ENCODE measurements at places on chromosomes 4 and X.

DNA sequence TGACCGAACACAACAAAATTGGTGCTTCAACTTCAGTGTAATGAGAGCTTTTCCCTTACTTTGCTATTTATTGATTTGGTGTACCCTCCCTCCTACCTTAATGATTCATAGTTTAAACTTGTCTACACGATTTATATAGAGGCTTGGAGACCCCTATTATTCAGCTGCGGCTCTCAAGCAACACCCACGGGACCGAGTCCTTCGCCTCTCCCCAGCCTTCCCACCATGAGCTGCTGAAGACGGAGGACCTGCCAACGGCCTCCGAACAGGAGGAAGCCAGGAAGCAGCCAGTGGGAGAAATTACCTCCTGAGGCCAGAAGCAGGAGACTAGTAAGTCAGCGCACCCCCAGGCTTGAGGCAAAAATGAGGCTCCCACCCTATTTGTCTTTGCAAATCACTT is 78.7 kb downstream of the DCTD start:
- DNase-seq: no peak

DNA sequence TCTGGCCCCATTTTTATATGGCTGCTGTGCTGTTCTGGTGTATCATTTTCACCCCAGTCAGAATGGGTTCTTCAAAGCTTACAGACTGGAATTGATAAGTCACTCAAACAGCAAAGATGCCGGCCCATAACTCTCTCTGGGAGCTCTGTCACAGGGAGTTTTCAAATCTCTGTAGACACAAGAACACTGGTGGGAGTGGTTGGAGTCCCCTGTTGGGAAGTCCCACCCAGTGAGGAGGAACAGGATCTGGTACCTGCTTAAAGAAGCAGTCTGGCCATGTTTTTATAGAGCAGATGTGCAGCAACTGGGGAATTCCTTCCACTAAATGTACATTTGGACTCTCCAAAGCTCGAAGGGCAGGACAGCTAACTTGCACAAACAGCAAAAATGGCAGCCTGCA is 69.3 kb upstream of the UGT2B7 start:
- no peak for DNase-seq

GRCh38 chrX:9597361-9598035 is 132.6 kb downstream of the TBL1X start:
- DNase-seq: no peak

DNA sequence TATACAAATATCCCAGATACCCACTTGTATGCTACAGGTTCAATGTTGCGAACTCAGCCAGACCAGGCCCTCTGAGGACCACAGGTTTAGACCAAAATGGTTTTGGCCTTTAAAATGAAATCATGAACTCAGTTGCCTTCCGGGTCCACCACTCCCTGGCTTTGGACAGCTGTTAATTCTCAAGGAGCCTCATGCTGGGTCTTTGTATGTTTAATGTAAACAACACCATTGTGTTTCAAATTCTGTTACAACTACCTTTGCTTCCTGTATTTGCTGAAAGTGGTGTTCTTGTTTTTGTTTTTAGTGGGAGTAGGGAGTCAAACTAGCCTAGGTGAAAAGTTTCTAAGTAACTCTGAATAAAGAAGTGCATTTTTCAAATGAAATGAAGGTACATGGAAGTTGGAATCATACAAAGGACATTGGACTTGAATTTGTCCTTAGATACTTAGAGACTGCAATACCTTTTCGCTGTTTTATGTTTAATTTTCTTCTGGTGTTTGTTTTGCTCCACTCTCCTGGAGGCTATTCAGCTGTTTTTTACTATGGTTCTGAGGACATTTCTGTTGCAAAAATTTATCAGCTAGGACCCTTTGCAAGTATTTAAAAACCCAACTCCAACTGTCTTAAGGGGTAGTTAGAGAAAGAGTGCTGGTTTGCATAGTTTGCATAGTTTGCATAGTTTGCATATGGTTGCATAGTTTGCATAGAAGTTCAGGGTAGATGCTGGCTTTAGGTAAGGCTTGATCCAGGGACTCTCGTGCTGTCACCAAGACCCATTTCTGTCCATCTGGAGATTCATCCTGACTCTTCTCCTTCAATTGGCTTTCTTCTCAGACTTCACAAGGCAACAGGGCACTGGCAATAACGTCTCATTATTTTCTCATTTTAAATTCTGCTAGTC is 70.1 kb downstream of the MID1IP1 start:
- no peak for DNase-seq

DNA sequence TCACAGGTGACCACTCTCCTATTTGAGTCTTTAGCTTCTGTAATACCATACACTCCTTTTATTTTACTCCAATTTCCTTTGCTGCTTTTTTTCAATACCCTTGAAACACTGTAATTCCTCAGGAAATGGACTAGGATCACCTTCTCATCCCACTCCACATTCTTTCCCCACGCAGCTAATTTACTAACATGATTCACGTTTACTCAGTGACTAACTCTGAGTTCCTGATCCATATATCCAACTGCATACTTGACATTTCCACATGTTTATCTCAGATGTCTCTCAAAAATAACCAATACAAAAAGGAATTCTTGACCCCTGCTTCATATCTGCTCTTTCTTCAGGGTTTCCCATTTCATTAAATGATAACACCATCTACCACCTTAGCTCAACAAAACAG is 19.9 kb downstream of the RPS6KA6 start:
- no peak for DNase-seq

DNA sequence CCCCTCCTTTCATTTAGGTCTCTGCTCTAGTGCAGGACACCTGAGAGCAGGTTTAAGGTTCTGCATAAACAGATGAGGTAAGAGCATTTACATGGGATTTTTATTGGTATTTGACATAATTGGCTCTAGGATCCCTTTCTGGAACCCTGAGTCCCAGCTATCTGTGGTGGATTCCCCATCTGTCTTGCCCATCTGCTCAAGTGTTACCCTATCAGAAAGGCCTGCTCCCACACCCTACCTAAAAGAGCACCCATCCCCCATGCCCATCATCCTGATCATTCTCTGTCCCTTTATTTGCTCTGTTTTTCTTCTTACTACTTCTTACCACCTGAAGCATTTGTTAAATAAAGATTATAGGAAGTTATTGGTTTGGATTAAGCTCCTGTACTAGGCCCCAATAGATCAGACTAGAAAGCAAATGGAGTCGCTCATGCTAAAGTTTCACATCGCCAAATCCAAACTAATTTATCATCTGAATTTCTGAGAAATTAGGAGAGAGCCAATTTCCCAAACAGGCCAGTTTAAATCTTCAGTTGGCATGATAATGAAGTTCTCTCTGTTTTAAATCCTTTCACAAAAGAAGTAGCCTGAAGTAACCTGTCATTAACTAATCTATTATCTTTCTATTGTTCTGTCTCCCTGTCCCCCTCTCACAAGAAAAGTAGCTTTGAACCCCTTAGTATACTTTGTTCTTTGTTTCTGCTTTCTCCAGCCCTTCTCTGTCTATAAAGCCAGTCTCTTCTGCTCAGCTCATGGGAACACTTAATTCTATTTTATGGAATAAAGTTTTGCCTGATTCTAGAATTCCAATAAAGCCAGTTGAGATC is 178.6 kb downstream of the ZNF674 start:
- no peak for DNase-seq

DNA sequence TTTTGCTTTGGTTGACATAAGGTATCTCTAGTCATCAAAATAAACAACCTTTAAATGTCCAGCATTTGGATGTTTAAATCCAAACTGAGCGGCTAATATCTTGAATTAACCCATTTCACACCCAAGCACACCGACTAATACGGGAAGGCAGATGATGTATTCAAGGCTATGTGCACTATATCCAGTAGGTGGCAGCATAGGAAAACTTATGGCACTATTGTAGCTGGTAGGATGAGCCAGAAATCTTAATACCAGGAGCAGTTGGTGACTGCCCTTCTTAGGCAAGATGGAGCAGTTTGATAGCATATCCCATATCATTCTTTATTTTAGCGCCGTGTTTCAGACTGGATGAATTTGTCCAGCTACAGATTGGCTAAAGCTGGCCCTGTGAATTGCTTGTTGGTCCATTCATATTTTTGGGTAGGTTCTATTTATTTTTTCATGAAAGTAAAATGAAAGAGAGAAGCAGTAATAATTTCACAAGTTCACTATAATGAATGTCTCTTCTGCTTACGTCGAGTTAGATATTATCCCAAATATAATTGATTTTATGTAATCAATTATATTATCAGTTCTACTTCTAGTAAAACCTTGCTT is 24.4 kb downstream of the UCHL1 start:
- DNase-seq: no peak

GRCh38 chr4:81166458-81167160 is 48.4 kb downstream of the PRKG2 start:
- no peak for DNase-seq

DNA sequence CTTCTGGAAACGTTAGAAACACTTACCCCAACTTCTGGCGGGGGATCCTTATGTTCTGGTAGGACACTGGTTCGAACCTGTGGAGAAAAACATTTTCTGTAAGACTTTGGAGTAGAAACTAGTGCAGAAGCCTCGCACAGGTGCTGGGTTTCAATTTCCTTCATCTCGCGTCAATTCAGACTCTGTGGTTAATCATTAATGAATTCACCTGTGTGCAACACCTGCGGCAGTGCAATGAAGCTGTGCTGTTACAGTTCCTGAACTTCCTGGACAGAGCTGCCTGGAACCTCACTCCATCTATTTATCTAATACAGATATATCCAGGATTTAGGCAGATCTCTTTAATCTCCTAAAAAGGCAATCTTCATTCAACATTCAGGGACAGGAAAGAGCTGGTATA is 531.4 kb downstream of the INPP4B start:
- no peak for DNase-seq

GRCh38 chr4:111362941-111363361 is 740.1 kb upstream of the PITX2 start:
- DNase-seq: no peak

- no peak for DNase-seq
Measured at GRCh38 chrX:46202733-46203514, 342.3 kb downstream of the ZNF674 start.

- DNase-seq: no peak
Measured at GRCh38 chr4:53040459-53040815, 178.3 kb downstream of the RASL11B start.

- no peak for DNase-seq
Measured at GRCh38 chrX:111869639-111870034, 6.3 kb upstream of the TRPC5OS start.

DNA sequence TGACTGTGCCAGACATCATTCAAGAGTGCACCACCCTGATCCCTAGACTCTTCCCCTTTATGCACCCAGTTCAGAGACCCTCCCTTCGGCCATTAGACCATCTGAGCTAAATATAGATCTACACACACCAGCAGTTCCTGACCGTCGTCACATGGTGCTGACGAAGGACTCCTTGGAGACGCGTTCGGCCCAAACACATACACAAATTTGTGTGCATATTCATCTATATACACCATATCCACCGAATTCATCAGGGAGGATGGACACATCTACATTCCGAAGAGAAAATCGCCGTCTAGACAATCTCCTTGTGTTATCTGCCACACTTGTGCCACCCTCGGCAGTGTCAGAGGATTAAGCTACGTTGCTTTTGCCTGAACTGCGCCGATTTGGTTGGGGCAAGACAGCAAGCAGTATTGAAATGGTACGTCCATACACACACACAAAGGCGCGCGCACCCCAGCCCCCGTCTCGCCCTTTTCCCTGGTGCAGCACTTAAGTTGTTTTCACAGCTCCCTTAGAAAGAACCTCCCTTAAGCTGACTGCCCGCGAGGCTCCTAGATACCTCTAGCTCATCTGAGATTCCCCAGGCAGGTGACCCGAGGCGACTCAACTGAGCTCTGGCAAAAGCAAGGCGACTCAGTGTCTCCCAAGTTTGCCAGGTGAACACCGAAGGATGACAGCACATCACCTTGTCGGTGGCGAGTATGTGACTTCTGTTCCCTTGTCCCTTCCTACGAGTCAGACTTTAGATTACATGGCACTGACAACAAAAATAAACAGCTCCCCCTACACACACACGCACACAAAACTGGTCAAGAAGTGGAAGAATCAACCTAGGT is 1.0 kb downstream of the RASGEF1B start:
- DNase-seq: peak; percentile 64

- no peak for DNase-seq
Measured at GRCh38 chr4:79666112-79666511, 258.1 kb upstream of the GK2 start.

DNA sequence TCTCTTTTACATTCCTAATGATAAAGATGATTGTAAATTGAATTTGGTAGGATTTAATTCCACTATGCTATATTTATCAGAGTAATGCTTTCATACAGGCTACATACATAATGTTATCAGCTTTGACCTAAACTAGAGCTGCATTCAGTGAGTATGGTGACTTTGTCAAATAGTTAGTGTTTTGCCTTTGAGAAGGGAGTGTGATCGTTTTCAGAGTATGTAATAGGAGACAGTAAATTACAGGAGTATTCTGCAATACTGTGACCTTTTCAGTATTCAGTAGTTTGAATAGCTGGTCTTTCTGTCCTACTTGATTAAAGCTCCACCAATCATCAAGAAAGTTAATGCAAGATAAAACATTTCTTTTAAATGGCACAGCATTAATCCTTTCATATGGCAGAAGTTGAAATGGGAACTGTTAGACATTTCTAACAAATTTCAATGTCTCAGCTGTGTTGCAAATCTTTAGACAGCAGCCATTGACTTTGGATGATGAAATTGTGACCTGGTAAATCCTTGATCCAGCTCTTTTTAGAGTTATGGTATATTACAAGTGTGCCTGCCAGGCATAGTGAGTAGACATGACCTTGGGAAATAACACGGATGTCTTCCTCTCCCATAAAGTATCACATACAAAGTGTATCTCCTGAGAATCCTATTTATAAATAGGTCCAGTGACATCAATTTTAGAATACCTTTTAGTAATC is 455.3 kb downstream of the KCTD8 start:
- DNase-seq: no peak

- DNase-seq: no peak
Measured at GRCh38 chr4:104986306-104986705, 160.4 kb upstream of the TET2 start.

- DNase-seq: no peak
Measured at GRCh38 chrX:9988762-9989161, 21.6 kb downstream of the CLDN34 start.

- DNase-seq: no peak
Measured at GRCh38 chrX:9662148-9662547, 103.5 kb downstream of the GPR143 start.

DNA sequence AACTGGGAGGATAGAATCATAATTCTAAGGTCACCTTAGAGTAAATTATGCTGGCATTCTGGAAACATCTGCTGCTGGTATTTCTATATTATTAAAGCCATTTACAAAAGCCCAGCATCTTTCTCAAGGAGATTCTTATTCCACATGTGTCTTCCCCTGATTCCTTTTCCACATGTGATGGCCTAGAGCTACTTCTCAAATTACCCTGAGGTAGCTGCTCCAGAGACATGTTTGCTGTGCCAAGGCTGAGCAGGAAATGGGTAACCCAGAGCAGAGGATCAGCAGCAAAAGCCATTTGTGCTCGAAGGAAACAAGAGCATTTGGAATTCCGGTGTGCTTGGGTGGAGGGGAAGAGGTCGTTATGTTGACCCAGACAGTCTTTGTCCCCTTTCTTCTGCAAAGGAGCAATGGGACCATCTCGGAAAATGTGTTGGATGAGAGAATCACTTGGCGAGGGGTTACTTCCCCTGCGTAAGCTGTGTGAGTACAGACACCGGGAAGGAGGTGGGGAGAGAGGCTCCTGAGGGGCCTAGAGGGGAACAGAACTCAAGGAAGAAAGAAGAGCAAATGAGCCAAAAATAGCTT is 24.6 kb downstream of the TSC22D3 start:
- DNase-seq: peak; percentile 26

GRCh38 chr4:173273941-173274340 is 60.2 kb downstream of the HMGB2 start:
- DNase-seq: no peak

All from natural killer cell treated with Interleukin-12 subunit alpha and Interleukin-12 subunit beta and Interleukin-15 and Interleukin-18, amount 100 ng/mL, for 72 hours (primary cell).